ENCODE measurements at places on chromosomes 12 and 14. TPM values are rescaled to one million over a fixed set of nuclear protein-coding genes. Genes with fewer than 3 reads are reported as not detected.

DNA sequence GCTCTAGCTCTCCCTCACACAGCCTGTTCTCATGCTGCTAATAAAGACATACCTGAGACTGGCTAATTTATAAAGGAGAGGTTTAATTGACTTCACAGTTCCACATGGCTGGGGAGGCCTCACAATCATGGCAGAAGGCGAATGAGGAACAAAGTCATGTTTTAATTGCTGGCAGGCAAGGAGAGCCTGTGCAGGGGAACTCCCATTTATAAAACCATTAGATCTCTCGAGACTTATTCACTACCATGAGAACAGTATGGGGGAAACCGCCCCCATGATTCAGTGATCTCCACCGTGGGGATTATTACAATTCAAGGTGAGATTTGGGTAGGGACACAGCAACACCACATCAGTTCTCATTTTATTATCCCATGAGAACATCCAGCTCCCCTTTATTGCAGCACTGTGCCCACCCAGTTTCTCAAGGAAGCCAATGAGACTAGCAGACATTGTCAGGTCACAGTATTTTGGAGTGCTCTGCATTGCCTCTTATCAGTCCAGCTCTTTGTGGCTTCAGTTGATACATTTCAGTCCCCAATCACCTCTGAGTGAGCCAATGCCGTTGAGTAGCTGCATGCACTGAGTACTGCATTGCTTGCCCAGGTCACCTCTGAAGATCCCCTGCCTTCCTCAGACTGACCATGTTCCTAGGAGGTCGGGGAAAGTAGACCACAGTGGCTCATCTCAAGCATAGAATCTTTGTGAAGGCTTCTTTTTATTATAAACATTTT is 131.2 kb downstream of the CRADD start:
- no peak for DNase-seq

CCDC88C gene
- total RNA-seq: 5.8 TPM

COX6A1 gene
- total RNA-seq: 464 TPM

DNA sequence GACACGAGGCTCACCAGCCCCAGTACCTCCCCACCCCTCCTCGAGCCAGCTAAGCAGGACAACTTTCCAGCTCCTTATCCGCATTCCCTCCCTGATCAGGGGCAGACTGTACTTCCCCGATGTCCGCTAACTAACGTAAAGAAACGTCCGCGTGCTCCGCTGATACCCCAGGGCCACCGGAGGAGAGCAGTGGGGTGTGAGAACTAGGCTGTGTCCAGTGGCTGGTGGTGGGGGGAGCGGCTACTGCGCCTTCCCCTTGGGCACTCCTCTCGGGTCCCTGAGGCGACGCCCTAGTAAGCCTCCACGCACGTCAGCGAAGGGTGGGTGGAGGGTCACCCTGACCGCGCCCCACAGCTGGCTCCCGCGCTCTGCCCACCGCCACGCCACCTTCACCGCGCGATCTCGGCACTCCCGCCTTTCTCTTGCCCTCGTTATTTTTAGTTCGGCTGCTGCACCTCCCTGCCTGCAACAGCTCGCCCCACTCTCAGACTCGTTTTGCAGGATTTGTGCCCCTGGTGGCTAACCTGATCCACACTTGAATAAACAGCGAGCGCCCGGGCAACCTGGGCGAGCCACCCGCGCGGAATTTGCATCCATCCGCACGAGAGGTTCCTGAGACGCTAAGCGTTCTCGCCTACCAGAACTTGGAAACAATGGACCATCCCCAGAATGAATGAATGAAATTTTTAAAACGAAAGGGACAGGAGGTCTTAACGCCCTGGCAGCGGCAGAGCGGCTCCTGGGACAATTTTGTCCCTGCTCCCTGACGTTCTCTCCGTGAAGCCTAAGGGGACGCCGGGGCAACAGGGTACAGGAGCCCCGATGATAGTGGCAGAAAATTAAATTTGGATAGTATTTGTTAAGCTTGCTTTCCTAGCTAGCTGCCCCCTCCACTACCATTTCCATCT is 6.9 kb upstream of the BMP4 start:
- DNase-seq: peak; percentile 45

DNA sequence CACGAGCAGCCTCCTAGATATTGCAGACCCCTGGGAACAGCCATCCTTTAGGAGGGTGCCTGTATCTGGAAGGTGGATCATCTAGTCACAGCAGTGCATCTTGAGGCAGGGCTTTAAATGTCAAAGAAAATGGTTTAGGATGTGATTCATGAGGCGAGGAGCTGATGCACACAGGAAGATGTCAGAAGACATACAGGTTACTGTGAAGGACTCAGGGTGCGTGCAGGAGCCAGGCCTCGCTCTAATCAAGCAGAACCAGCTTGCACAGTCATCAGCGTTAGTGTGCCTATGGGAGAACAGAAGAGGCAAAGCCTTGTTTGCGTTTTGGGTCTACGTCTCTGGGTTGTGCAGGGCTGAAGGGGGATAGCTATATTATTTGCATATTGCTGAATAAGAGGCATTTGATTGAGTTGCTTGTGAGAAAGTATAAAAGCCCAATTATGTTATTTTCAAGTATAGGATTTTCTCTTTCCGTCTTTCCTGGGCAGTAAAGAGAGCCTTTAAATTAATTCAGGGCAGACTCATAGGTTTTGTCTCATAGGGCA is 77.3 kb upstream of the RPH3A start:
- no peak for DNase-seq

GRCh38 chr12:100789146-100789545 is 5.4 kb upstream of the ANO4 start:
- no peak for DNase-seq

GZMH gene
- total RNA-seq: 0.98 TPM

- no peak for DNase-seq
Measured at GRCh38 chr12:52313926-52314325, 7.3 kb downstream of the KRT83 start.

GRCh38 chr12:80101126-80101525 is 1.8 kb downstream of the OTOGL start:
- no peak for DNase-seq

DNA sequence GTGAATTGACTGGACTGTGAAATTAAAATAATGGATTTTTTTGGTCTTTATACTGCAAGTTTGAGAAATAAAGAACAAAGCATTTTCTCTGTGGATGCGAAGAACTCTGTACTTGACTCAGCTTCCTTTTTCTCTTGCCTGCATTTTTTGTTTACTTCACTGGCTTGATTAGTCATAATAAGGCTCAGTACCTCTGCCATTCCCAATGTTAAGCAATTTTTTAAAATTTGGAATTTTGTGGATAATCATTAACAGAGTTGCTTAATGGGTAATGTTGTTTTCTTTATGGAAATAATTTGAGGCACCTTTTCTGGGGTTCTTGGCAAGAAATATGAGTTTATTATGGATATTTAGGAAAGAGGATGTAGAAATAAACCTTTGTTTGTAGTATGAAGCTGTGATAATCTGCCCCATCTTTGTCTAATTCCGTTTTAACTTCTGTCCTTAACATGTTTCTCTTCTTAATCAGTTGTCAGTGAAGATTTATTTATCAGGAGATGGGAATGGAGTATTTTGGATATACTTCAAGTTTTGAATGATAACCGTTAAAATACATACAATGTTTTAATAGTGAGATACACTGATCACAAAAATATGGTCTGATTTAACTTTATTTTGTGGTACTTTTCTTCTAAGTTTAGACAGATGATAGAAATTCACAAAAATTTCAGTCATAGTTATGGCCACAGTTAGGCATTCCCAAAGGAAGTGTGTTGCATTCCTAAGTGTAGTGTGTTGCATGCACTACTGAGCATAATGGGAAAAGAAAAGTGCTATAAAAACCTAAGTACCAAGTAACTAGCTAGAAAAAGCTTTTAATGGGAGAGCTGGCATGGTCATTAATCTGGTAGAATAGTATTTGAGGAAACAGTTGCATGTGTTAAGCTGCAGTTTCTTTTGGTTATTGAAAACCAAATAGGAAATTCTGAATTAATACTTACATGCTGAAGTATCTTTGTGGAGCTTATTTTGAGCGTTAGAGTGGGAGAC is 27.7 kb downstream of the WNK1 start:
- no peak for DNase-seq

DNA sequence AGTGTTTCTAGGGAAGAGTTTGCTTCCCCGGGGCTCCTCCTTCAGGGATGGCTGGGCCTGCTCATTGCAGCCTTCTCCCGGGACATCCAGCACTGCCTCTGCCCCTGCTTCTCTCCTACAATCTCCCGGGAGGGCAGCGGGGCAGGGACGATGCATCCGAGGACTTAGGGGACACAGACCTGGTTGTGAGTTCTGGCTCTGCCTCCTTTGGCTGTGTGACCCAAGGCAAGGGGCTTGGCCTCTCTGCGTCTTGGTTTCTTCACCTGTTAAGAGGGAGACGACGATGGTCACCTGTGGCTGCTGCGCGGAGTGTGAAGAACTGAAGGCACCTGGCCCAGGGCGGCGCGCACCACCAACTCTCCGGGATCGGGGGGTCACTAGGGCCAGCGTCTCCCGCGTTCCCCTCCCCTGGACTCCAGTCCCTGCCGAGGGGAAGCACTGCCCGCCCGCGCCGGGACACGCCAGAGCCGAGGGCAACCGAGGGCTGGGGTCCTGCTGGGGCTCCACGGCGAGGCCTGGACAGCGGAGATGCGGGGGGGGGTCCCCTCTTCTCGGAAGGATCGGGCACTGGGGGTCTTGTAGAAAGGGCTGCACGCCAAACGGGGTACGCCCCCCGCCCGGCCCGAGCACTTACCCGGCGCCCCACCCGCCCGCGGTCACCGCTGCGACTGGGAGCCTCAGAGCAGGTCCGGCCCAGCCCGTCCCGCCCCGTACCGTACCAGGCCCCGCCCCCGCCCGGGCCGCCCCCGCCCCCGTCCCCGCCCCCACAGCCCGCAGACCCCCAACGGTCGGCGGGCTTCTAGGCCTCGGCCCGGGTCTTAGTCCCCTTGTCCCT is at the start of gene HVCN1:
Gene HVCN1, minus strand, starts transcription at position 670 of the 835 bp plus-strand sequence. CDS start 5,870 bp downstream, outside the sequence.
- no peak for DNase-seq

DNA sequence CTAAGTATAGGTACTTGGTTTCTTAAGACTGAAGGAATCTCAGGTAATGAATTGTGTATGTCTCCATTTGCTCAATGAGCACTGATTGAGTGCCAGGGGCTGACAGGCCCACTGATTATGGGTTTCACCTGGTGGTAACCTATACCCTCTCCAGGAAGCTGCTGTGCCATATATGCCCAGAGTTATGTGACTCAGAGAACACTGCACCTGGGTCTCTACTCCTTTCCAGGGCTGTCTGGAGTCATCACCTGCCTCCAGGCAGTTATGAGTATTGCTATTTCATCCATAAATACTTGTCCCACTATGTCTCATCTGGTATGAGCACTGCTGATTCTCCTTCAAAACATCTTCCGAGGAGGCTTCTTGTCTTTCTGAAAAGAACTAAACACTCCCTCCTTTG is 692.9 kb downstream of the BCL11B start:
- no peak for DNase-seq

GRCh38 chr12:18250313-18250916 is 10.9 kb upstream of the PIK3C2G start:
- DNase-seq: no peak

PTPRB gene
- total RNA-seq: 18.4 TPM

DNA sequence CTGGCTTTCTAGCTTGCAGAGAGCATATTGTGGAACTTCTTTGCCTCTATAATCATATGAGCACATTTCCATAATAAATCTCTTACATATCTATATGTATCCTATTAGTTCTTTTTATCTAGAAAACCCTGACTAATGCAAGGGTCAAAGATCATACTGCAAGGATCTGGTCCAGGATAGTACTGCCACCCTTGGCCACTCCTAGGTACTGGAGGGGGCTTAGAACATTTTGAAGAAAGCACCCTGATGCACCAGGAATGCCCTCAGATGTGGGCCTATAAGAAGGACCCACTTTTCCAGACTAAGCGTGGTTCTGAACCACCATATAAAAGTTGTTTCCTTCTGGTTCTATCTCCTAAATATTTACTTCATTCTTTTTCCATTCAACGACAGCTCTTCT is 14.6 kb downstream of the ATXN7L3B start:
- DNase-seq: no peak

RTN1 gene
- total RNA-seq: 10.8 TPM

DNA sequence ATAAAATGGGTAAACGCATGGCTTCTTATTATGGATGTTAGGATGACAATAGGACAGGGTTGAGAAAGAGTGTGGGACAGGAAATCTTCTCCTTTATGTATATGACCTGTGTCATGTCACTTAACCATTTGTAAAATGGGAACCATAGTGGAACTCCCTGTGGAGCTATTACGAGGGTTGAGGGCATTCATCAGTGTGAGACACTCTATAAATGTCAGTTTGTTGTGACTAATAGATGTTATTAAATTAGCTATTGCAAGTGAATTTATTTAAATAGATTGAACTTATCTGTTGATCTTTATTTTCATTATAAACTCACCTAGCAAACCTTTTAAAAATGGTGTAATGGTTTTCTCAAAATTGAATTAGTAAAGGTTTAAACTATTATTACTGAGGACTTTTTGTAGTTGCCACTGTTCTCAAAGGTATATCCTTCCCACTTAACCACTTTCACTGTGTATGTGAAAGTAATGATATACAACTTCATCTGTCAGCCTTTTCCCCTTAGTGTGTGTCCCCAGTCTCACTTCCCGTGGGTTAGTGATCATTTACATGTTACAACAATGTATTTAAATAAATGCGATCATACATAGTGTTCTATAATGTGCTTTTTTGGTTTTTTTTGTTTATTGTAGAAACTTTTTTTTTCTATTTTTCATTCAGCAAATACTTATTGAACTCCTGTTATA is 17.1 kb downstream of the HELB start:
- no peak for DNase-seq

GRCh38 chr12:99261256-99261655 is 386.3 kb upstream of the GARIN6 start:
- no peak for DNase-seq

ALDH6A1 gene
- 78.9 TPM for total RNA-seq

DNA sequence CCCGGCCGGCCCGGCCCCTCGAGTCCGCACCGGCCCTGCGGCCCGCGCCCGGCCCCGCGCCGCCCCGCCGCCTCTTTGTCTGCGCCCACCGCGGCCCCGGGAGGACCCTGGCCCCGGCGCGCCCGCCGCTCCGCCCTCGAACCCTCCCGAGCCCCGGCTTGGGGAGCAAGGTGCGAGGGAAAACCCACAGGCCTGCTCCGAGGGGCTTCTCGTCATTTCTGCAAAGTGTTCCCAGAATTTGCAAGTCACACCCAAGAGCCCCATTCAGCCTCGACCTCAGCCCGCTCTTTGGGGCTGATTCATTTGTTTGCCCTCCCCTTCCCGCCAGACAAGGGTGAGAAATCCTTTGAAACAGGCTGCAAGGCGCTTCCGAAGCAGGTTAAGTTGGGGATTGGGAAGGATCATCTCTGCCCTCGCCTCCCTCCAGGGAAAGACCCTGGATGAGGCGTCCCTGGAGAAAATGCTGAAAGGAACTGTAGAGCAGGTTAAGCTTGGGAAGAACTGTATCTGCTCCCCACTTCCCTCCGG is 325 bp upstream of the CLIP1 start:
- no peak for DNase-seq

TMEM63C gene
- total RNA-seq: 3.9 TPM

LRTM2 gene
- not detected for total RNA-seq

Measured in breast epithelium (tissue), 4 donors.